ENCODE measurements at places on chromosomes 4 and X. TPM values are rescaled to one million over a fixed set of nuclear protein-coding genes. Genes with fewer than 3 reads are reported as not detected.

SERPINA7 gene
- polyA plus RNA-seq: not detected

TXK gene
- 0.11 TPM for polyA plus RNA-seq

FDCSP gene
- polyA plus RNA-seq: not detected

CFAP299 gene
- polyA plus RNA-seq: 0.32 TPM

CYTL1 gene
- polyA plus RNA-seq: 4.4 TPM

NAT8L gene
- polyA plus RNA-seq: 0.80 TPM

GAGE12H gene
- polyA plus RNA-seq: not detected

SUPT20HL1 gene
- polyA plus RNA-seq: 0.05 TPM

HOPX gene
- polyA plus RNA-seq: 8.8 TPM

ZNF185 gene
- polyA plus RNA-seq: 28.7 TPM

EMCN gene
- 11.8 TPM for polyA plus RNA-seq

PDCL2 gene
- polyA plus RNA-seq: not detected

HTR2C gene
- polyA plus RNA-seq: not detected

POLN gene
- polyA plus RNA-seq: 1.4 TPM

RPS6KA6 gene
- 3.1 TPM for polyA plus RNA-seq

TBC1D9 gene
- 24.0 TPM for polyA plus RNA-seq

PNMA6F gene
- 0.04 TPM for polyA plus RNA-seq

COL25A1 gene
- 0.56 TPM for polyA plus RNA-seq

SLC25A43 gene
- polyA plus RNA-seq: 13.8 TPM

GJB1 gene
- polyA plus RNA-seq: 0.12 TPM

SULT1E1 gene
- not detected for polyA plus RNA-seq

MBNL3 gene
- 6.6 TPM for polyA plus RNA-seq

GDPD2 gene
- not detected for polyA plus RNA-seq

PABPC1L2B gene
- not detected for polyA plus RNA-seq

KLKB1 gene
- 0.38 TPM for polyA plus RNA-seq

C4orf51 gene
- not detected for polyA plus RNA-seq

ALAS2 gene
- polyA plus RNA-seq: 0.20 TPM

ELOVL6 gene
- polyA plus RNA-seq: 7.0 TPM

KIAA1210 gene
- polyA plus RNA-seq: 0.04 TPM

LUZP4 gene
- polyA plus RNA-seq: not detected

TRPC5OS gene
- not detected for polyA plus RNA-seq

CPE gene
- polyA plus RNA-seq: 69.2 TPM

ANXA5 gene
- 238 TPM for polyA plus RNA-seq

ASB12 gene
- polyA plus RNA-seq: 0.46 TPM

FMR1NB gene
- not detected for polyA plus RNA-seq
